ENCODE measurements at places on chromosomes 2 and 18. TPM values are rescaled to one million over a fixed set of nuclear protein-coding genes. Genes with fewer than 3 reads are reported as not detected.

IL36B gene
- not detected for total RNA-seq

DLGAP1 gene
- 5.1 TPM for total RNA-seq

SOCS6 gene
- 29.3 TPM for total RNA-seq

FLACC1 gene
- 1.1 TPM for total RNA-seq

ST6GAL2 gene
- 16.3 TPM for total RNA-seq

VWA3B gene
- total RNA-seq: not detected

LYG2 gene
- total RNA-seq: not detected

ERLEC1 gene
- 34.2 TPM for total RNA-seq

DNA sequence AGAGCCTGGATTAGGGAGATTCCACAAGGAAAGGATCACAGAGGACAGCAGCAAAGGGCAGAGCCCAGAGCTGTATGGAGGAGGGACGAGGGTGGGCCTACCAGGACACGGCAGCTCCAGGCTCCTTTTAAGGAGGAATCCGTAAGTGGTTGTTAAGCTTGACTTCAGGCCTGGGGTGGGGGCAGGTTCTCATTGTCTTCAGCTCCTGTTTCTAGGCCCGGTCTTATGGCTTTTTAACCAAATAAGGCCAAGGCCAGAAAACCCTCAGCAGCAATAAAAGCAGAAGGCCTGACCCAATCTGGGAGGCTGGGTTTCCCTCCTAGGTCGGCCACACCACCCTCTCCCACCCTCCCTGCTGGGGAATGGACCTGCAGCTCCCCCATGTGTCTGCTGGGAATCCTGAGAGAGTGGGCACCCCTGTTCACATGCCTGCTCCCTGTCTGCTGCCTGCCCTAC is 111.2 kb downstream of the PLB1 start:
- DNase-seq: no peak

DNA sequence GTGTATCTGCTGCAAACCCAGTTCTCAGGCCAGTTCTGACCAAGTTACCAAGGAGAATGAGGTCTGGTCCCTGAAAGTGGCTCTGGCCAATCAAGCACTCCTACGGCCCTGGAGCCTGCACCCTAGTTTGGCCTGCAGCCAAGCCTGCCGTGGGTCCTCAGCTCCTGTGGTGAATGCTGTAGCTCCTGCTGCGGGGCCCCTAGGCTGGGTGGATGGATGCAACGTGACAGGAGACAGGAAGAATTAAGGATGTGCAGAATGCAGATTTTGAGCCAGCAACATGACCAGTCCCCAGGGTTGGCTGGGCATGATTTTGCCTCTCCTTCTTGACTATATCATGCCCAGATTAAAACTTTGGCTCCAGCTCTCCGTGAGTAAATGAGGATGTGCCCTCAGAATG is 97.2 kb downstream of the SMAD7 start:
- DNase-seq: no peak

- DNase-seq: no peak
Observed at GRCh38 chr2:3610881-3611505, 16.1 kb downstream of the COLEC11 start.

- no peak for DNase-seq
Observed at GRCh38 chr18:22268641-22269128, 99.3 kb downstream of the GATA6 start.

GRCh38 chr2:58635801-58636375 is 394.8 kb upstream of the FANCL start:
- DNase-seq: no peak

DNA sequence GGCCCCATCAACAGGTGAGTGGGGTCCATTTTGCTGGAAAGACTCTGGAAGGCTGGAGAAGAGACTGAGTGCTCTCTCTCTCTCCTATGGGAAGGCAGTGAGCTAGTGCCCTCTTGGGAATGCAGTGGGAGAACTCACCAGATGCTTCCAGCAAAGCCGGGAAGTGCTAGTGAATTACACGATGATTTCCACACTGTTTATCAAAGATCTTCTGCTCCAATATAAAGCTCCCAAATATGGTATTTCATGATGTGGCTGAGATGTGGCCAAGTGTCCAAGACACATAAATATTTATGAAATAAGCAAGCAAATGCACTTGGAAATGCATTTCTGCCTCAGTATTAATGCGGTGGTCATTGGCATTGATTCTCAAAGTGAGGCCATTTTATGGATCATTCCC is 135.9 kb downstream of the VAPA start:
- no peak for DNase-seq

- no peak for DNase-seq
Observed at GRCh38 chr2:32043561-32043960, 4.0 kb upstream of the DPY30 start.

DNA sequence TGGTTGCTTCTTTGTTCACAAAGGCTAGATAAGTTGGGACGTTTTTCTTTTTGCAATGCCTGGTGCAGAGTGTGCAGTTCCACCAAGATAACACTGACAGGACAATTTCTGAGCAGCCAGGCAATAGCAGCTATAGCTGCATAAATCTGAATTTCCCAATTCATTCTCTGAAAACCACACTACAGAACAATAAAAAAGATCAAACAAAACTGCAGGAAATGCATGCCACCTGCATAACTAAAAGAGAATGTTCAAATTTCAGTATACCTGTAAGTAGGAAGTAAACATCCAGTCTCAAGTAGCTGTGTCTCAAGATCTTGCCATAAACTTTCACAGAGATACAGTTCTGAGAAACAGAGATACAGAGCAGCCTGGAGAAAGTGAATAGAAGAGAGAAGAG is 5.3 kb upstream of the KCTD18 start:
- no peak for DNase-seq

- no peak for DNase-seq
Observed at GRCh38 chr2:177691177-177691576, 298.6 kb downstream of the AGPS start.

DNA sequence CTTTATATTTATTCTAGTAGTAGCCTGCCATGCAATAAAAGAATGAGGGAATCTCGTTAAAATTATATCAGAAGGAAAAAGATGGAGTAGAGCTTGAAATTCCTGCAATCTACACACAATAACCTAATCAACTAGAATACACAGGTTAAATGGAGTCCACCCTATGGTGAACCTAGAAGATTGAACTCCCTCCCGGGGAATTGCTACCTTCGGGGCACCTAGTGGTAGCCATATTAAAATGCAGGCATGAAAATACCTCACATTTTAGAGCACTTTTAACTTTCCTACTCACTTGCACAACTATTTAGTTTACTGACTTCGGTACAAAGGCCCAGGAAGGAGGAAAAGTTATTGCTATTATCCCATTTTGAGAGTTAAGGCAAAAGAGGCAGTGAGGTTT is 174.5 kb downstream of the SS18 start:
- no peak for DNase-seq

DNA sequence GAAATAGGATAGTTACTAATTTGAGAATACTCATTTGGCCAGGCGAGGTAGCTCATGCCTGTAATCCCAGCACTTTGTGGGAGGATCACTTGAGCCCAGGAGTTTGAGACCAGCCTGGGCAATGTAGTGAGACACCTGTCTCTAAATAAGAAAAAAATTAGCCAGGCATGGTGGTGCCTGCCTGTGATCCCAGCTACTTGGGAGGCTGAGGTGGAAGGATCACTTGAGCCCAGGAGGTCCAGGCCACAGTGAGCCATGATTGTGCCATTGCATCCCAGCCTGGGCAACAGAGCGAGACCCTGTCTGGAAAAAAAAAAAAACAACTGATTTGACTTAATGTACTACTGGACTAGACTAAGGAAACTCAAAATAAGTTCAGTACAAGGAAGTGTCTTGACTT is 32.7 kb upstream of the ZNF638 start:
- no peak for DNase-seq

DNA sequence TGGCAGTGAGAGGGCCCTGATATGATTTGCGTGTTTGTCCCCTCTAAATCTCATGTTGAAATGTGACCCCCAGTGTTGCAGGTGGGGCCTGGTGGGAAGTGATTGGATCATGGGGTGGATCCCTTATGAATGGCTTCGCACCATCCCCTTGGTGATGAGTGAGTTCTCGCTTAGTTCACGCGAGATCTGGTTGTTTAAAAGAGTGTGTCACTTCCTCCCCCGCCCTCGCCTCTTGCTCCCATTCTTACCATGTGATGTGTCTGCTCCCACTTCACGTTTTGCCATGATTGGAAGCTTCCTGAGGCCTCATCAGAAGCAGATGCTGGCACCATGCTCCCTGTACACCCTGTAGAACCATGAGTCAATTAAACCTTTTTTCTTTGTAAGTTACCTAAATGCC is 319.9 kb upstream of the ID2 start:
- no peak for DNase-seq

DNA sequence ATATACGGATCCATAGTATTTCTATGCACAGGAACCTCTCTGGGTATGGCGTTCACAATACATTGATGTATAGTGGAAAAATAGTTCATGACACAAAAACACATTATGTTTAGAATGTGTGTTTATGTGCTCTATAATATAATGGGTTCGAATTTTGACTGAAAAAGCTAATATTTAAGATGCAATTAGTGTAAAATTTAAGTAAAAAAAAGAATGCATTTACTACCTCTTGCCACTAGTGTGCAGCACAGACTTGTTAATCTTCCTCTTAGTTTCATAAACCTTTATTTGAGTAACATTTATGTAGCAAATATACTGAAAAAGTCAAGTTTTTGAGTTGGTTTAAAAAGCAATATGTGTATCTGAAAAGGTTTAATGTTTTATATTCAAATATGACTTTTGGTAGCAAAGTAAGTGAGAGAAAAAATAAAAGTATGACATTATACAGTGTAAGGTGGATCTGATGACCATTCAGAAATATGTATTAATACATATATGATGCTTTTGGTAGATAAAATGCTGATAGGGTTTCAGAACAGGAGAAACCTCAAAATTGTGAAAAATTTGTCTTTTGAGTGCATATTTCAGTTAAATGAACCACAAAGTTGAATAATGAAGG is 49.4 kb downstream of the CCDC102B start:
- DNase-seq: no peak

DNA sequence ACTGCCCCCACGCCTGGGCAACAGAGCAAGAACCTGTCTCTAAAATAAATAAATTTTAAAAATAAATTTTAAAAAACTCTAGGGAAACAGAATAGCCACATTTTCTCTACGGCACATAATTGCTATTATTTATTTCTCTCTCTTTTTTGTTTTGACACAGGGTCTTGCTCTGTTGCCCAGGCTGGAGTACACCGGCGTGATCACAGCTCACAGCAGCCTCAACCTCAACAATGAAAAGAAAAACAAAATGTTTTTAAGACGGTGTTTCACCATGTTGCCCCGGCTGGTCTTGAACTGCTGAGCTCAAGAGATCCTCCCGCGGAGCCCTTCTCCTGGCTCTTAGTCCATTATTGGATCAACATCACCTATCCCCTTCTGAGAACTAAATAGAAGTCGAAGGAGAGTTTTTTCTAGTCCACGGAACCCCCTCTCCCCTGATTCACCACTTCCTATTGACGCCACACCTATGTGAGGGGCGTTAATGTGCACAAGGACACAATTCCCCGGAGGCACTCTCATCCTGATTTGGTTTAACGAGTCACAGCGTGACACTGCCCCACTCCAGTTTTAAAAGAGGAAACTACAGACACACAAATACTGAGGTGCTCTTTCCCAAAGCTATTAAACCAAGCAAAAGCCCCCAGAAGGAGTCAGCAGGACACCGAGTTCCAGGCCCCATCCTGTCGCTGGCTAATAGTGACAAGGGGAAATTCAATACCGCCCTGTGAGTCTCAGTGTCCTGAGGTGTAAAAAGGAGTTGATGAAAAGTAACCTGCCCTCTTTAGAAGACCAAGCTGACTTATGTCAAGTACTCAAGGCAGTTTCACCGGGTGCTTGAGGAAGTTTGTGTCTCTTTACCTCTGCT is 1.1 kb downstream of the NPC1 start:
- no peak for DNase-seq

- DNase-seq: no peak
Observed at GRCh38 chr2:201830666-201831065, 24.3 kb downstream of the CDK15 start.

DNA sequence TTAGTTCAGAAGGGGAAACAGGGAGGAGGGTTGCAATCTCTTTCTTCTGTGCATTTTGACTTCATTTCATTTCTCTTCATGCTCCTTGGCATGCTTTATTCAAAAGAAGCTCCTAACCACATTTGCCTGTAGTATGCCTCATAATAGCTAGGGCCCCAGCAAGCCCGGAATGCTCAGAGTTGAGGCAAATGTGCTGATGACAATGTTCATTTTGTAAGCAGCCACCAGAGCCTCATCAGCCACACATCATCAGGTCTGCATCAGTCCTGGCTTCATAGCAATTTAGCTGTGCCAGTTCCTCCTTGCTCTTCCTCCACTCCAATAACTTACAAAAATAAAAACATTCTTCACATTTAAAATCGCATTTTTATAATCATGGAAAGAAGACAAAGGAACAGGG is 65.4 kb upstream of the MMADHC start:
- no peak for DNase-seq

DNA sequence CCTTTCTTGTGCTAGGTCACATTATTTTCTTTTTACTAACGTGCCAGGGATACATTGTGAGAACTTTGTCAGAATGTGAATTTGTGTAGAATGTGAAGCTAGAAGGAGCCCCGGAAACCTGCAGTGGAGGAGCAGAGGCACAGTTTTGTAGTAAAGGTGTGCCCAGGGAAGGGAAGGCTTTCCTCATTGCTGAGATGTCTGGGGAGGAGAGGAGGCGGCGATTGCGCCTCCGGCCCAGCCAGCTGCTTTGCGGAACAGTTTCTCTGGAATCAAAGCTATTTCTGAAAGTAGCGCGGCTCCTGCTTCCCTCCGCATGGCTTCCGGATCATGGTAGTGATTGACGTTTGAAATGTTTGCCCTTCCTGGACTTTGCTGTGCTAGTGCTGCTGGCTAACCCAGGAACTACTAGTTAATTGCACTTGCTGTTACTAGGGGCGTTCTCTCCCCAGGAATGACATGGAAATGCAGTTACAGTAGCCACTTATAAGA is 83.1 kb upstream of the RBM44 start:
- DNase-seq: no peak

DNA sequence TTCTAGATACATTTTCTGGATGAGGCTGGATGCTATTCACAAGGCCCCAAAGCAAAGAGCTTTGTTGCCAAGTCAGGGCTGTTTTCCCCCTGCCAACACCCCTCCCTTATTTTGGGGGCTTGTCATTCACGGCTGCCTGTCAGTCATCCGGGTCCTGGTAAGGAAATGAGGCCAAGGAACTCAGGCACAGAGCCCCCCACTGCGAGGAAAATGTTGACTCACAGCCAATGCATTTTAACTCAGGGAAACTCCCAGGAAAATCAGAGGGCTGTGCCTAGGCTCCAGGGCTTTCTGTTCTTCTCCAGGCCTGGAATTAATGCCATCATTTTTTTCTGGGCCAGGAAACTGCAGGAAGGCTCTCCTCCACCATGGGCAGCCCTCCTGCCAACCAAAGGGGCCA is 241.1 kb downstream of the SMAD2 start:
- no peak for DNase-seq

- DNase-seq: no peak
Observed at GRCh38 chr2:30385327-30385726, 61.7 kb upstream of the LCLAT1 start.

Data from mesothelial cell of epicardium (in vitro differentiated cells).